ENCODE measurements at places on chromosomes 3 and 15. TPM values are rescaled to one million over a fixed set of nuclear protein-coding genes. Genes with fewer than 3 reads are reported as not detected.

Gene SPTBN5
- total RNA-seq, result under 0.01 TPM

Gene FBXW12
- not detected for total RNA-seq

Gene SST
- total RNA-seq, result 3.0 TPM

GRCh38 chr3:124438813-124439212 lies 291.4 kb upstream of the UMPS start:
- DNase-seq, result no peak

Gene CISH
- total RNA-seq, result 6.4 TPM

Gene TMEM158
- 12.2 TPM for total RNA-seq

Gene RGMA
- 29.9 TPM for total RNA-seq

All from sigmoid colon (tissue), 7 donors.